HL-60 (cell line): ENCODE measurements at places on chromosomes 6 and 20.

DNA sequence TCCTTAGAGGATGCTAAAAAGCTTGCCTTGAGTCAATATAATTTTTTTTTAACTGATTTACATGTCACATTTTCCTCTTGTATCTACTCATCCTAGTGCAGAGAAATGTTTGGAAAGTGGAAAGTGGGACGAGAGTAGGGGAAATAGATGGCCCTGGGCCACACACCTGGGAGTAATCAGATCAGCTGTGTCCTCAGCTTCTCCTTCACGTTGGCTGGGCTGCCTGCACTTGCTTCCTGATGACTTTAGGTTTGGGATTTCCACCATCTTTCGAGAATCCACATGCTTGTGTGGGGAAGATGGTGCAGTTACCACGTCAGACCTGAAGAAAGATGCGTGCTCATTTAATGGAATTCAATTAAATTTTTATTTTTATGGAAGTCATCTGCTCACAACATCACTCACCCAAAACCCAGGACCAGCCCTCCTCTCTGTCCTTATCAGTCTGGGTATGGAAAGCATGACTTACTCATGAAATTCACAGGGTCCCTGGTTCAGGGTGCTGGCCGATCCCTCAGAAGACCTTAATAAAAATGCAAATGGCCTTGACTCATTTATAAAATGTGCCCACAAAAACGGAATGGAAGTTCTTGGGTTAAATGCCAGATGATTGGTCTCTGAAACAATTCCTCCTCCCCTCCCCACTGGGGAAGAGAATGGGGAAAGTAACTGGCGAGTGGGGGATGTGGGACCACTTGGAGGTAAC lies 74.5 kb upstream of the TIAM2 start:
- no peak for DNase-seq

DNA sequence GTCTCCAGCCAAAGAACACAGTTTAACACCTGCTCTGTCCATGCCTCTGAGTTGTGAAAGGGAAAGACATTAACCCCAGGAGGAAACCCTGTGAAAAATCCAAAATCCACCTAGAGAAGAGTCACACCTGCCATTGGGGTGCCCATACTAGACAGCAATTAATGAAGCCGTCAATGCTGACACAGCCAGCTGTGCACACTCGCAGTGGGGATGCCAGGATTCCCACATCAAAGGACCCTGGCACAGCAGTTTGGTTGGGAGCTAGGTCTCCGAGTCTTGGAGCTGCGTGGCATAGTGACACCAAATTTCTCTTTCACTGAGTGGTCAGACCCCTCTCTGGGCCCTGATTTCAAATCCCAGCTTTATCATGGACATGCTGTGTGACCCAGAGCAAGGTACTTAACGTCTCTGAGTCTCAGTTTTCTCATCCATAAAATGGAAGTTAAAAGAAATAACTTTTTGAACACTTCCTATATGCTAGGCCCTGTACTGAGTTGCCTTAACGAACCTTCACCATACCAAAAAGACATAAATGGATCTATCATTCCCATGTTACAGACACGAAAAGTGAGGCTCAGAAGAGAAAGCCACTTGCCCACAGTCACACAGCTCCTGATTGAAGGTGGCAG lies 30.8 kb downstream of the BPIFB1 start:
- DNase-seq = no peak

- DNase-seq = no peak
Observed at GRCh38 chr6:105839266-105839665, 246.9 kb upstream of the PRDM1 start.

GRCh38 chr6:139496654-139497344 lies 122.4 kb upstream of the CITED2 start:
- no peak for DNase-seq

DNA sequence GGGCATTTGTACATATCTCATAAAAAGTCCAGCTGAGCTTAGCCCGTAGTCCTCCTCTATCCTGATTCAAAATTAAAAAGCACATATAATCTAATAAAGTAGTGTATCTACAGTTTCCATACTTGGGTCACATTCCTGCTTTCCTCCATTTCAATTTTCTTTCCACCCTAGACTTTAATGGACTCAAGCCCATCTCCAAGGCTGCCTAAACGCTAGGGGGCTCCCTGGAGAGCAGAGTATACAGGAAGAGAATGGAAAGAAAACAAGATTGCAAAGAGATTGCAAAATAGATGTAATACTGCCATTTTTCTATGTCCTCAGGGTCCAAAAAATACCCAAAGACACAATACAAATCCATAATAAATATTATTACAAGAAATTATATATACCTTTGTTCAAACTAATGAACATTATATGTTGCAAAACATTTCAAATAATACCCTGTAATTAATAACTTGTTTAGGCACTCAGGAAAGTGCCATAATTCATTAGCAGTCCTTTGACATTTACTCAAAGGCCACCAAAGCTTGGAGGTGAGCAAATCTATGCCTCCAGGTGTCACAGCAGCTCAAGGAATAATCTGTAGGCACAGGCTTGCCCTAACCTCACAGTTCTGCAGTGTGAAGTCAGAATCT lies 2.4 kb upstream of the MCM3 start:
- no peak for DNase-seq
